Small intestine (tissue), 16 donors: ENCODE measurements at places on chromosomes 12 and 14.

- no peak for DNase-seq
These were observed 919.9 kb downstream of the FSCB start for GRCh38 chr14:43587183-43587582.

DNA sequence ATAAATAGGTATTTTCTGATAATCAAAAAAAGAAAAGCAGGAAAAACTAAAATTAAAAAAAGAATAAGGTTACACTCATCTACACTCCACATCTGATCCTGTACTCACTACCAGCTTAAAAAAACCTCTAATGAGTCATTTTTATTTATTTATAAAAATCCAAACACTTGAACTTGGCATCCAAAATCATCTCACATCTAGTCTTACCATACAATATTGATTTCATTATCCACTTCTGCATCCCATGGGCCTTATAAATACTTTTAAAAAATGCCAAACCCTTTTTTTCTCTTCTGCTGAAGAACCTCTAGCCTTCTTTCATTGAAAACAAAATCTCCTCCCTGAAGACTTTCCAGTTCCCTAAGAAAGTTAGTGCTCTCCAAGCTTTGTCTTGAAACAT, 109.7 kb downstream of the TMTC3 start:
- DNase-seq, result no peak

DNA sequence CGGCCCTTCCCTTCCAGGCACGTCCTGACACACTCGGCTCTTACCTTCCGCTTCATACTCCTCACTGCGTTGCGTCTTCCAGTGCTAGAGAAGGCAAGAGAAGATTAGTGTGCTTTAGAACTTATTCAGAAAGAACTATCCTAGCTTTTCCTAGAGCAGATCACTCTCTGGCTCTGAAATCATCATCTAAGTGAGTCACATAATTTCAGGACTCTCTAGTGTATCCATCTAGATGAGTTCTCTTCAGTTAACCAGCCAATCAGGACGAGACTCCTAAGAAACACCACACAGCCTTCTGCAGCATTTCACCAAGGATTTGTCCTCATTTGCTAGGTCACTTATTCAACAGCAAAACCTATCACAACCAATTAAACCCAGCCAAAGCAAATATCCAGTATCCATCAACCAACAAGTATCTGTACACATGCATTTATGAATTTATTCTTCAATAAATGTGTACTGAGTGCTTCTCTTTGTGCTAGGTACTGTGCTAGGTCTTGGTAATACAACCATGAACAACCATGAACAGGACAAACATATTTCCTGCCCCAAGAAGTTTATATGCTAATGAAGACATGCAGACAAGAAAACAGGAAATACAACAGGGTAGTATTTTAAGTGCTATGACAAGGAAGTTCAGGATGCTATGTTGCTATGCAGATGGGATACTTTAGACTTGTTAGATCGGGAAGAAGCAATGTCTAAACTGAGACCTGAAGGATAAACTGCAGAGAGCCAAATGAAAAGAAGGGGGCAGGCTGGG, 52.1 kb downstream of the NIN start:
- no peak for DNase-seq

- no peak for DNase-seq
These were observed 13.1 kb downstream of the CBX5 start for GRCh38 chr12:54266852-54267251.

- DNase-seq, result peak; percentile 41
These were observed 17.2 kb downstream of the PLEKHG3 start for GRCh38 chr14:64721391-64721791.

DNA sequence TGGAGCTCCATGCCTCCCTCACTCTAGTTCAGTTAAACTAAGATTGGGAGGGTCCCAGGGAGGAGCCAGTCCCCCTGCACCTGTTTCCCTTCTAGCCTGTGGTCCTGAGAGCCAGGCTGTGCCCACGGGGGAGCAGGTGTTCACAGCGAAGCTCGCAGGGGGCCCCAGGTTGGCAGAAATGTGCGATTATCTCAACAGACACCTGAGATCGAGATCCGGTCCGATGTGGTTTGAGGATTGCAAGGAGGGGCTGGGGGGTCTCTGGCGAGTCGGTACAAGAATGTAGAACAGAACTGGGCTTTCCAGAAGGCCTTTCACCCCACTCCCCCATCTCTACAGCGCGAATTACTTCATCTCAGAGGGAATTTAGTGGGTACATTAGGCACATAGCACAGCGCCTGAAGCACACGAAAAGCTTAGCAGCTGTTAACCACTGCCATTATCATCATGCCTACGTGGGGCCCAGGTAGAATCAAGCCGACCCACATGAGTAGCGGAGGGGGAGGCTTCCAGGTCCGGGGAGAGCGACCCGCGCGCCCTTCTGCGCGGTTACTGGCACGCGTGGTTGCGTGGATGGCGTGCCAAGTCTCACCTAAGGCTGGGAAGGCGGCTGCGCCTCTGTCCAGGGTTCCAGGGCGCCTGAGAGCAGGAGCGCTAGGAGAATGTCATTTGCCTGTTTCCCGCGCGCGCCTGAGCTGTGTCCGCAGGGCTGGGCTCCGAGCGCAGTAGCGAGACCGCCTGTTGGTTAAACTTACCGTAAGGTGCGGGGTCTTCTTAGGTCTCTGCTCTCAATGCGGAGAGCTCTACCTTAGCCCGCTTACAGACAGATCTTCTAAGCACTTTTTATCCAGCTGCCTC, 1539.5 kb upstream of the TMEM132C start:
- no peak for DNase-seq

DNA sequence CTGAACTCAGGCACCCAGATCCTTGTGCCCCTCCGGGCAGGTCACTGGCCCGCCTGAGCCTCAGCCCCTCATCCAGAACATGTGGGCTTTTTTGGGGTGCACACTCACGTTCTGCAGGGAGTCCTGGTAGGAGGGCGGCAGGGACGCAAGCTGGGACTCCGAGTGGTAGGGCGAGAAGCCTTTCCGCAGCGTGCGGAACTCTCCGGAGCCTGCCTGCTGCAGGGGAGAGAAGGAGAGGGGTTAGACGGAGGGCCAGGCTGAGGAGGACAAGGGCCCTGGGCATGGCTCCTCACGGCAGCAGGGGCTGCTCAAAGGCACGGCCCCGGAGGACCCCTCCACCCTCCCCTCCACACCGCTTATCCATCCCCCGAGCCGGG, 40.8 kb downstream of the CCNK start:
- DNase-seq, result no peak

DNA sequence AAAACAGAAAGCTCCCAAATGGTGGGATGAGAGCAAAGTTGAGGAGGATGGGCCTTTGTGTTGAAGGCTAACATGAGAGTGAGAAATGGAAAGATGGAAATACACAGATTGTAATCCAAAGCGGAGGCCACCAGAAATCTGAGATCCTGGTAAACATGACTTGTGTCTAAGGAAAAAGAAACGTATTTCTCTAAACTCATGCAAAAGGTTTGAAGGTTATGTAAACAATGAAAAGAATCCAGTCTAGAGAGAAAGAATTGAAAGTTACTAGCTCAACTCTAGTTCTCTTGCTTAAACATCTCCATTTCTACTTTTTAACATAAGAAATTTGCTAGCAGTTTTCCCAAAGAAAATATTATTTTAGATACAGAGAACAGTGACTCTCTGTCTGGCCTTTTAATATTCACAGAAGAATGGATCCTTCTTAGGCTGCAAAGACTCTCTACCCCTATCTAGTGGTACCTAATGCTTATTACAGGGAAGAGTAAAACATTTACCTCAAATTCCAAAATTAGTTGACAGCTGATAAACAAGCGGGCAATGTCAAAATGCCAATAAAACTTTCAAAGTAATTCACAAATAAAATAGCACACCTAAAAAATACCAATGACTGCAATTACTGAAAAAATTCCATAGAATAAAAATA, 75.8 kb upstream of the SOX5 start:
- no peak for DNase-seq

GRCh38 chr12:113818833-113819232, 147.3 kb downstream of the RBM19 start:
- DNase-seq, result no peak

DNA sequence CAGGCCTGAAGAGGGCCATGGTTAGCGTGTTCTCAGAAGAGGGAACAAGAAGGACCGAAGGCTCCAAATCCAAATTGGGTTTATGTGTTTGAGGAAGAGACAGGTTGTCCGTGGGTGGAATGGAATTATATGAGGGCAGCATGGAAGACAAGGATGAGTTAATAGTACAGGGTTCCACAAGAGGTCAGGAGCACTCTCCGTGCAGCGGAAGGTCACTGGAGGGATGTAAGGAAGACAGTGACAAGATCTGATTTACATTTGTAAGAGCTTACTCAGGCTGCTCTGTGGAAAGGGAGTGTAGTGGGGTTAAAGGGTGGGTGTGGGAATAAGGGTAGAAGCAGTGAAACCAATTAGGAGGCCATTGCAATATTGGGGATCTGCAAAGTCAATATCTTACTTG, 97.0 kb downstream of the TPH2 start:
- DNase-seq, result no peak

GRCh38 chr12:58323676-58324075, 382.3 kb downstream of the ATP23 start:
- no peak for DNase-seq

- no peak for DNase-seq
These were observed 9.1 kb downstream of the GSG1 start for GRCh38 chr12:13094367-13094766.
